ENCODE measurements at places on chromosomes 5 and 9.

- no peak for DNase-seq
These were observed 2.0 kb upstream of the TEX48 start for GRCh38 chr9:114684036-114684435.

DNA sequence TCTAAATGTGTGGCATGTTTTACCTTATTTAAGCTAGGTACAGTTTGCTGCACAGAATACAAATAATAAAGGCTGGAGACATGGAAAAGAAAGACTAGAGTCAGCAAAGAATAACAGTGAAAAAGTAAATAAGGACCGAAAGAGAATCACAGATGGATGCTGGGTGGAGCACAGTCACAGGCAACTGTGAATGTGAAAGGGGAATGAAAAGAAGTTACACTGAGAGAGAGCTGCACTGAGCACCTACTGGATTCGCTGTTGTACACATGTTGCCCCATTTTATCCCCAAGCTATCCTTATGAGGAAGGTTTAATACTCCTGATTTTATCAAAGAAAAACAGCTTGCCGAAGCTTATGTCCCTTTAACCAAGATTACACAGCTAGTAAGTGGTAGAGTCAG lies 165.4 kb upstream of the RGMB start:
- DNase-seq = no peak

DNA sequence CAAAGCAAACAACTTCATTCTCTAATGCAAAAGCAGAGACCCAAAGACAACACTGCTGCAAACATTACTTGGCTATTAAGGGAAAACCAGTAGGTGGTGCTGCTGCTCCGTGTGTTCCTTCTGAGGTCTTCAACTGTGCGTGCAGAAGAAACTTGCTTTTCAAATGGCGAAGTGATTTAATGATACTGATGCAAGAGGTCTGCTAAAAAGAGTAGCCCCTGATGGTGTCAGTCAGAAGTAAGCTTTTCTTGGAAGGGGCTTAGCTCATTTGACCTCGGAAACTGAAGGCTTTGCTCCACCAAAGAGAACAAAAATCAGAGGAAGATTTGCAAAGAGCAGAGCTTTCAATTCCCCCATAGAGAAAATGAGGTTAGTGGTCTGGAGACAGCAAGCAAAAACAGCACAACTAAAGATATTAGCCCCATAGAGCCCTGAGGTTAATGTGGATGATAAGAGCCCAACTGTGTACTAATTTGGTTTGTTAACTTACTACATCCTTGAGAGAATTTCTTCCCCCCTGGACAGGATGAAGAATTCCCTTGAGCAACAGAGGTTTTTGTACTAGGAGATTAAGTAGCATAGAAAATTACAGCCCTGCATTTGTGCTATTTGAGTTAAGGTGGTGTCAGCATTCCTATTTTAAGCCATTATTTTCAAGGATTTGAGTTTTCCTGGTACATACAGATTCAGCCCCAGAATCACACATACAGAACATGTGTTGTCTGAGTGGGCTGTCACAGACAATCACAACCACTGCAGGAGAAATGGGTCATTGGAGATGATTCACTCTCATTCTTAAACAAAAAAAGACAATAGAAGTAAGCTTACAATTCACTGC lies 153.2 kb upstream of the C9orf72 start:
- DNase-seq = peak; percentile 71

- no peak for DNase-seq
These were observed 70.6 kb upstream of the S1PR3 start for GRCh38 chr9:88920645-88921044.

GRCh38 chr9:101514071-101514470 lies 19.6 kb upstream of the RNF20 start:
- DNase-seq = peak; percentile 86

DNA sequence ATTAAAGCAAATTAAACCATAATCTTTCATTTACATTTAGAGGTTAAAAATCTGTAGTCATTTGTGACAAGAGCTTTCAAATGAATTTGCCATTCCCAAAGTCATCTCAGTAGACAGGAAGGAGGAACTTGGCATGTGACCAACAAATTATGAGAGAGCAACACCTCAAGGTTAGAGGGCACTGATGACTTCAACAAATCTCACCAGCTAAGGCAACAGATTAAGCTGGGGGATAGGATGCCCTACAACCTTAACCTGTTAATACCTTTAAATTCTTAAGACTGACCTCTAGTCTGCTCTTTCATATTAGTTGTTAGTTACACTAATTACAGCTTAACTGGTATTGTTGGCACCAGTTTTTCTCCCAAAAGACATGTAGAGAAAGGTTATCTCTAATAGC lies 18.4 kb downstream of the POU5F2 start:
- peak; percentile 9 for DNase-seq

DNA sequence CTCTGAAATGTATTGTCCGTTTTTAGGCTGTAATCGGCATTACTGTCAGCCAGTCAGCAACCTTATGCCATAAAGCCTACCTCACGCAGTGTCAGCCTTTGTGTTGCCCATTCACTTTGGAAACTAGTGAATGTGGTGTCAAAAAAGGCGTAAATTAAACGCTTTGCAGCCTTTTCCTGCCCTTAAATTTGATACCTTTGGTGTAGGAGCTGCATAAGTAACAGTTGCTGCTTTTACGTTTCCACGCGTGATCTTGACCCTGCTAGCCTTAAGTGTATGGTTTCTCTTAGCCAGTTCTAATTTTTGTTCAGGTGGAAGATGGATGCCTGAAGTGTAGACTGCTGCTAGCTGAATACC lies 257.7 kb downstream of the EPB41L4A start:
- no peak for DNase-seq

GRCh38 chr9:12224449-12224848 lies 468.7 kb upstream of the TYRP1 start:
- DNase-seq = no peak

DNA sequence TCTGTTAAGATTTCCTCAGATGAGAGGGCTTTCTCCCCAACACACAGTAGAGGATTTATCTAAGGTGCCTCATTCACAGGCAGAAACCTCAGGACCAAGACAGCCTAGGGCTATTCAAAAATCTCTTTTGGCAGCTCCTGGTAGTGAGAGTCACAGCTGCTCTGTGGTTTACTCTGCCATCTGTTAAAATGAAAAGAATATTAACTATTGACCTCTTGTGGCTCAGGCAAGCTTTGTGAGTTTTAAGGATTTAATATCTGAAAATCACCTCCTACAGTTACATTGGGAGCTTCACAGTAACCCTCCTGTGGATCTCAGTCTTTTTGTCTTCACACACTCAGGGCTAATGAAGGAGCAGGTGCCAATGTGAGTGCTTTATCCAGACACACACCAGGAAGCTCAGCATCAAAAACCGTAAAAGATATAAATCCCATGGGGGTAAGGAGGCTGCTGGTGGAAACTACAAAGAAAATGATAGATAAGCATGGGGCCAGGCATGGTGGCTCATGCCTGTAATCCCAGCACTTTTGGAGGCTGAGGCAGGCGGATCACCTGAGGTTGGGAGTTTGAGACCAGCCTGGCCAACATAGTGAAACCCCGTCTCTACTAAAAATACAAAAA lies 29.7 kb downstream of the PPP1R2B start:
- no peak for DNase-seq

Data from fibroblast of skin of right quadriceps (primary cell).